ENCODE measurements at places on chromosomes 2 and 18.

- DNase-seq, result no peak
Observed at GRCh38 chr2:241017228-241017940, 19.0 kb downstream of the SNED1 start.

DNA sequence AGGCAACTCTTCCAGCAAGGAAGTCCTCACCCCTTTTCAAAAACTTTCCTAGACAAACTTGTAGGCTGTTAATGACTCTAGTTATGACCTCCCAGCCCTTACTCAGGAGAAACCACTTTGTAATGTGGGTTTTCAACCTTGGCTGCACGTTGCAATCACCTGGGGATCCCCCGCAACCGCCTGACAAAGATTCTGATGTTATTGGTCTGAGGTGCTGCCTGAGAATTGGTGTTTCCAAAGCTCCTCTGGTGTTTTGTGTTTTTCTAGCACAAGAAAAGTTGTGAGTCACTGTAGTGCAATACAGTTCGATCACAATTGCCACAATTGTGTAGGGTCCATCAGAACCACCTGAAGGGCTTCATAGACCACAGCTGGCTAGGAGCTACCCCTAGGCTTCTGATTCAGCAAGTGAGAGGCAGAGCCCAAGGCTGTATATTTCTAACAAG, 121.6 kb downstream of the SP100 start:
- no peak for DNase-seq

DNA sequence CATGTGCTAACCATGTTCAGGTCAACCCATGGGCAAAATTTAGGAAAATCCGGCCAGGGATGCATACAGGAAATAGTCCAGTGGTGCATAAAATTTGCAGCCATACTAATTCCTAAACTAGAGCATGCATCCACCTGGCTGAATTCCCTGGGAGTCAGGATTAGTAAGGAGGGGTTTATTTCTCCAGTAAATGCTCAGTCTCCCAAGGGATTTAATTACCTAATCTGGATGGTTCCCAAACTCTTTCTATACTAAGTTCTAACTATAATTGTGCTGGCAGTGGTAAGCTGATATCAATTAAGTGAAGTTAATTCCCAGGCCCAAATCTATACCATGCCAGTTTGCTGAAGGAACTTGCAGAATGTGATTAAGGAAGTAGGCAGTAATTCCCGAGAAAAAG, 26.2 kb upstream of the EVA1A start:
- no peak for DNase-seq

DNA sequence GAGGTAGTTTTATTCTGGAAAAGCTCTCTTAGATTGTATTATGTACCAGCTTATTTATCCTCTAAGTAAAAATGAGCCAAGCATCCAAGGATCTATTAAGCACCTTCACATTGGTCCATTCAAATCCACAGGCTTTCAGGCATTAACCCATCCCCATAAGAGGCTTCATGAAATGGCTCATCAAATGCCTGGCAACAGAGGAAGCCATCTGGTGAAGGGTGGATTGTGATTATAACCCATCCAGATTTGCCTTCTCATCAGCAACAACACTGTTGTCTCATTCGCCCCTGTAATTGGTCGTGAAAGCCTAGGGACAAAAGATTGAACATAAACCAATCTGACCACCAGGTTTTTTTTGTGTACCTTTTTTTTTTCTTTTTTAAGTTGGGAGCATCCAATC, 134.3 kb upstream of the TACR1 start:
- no peak for DNase-seq

DNA sequence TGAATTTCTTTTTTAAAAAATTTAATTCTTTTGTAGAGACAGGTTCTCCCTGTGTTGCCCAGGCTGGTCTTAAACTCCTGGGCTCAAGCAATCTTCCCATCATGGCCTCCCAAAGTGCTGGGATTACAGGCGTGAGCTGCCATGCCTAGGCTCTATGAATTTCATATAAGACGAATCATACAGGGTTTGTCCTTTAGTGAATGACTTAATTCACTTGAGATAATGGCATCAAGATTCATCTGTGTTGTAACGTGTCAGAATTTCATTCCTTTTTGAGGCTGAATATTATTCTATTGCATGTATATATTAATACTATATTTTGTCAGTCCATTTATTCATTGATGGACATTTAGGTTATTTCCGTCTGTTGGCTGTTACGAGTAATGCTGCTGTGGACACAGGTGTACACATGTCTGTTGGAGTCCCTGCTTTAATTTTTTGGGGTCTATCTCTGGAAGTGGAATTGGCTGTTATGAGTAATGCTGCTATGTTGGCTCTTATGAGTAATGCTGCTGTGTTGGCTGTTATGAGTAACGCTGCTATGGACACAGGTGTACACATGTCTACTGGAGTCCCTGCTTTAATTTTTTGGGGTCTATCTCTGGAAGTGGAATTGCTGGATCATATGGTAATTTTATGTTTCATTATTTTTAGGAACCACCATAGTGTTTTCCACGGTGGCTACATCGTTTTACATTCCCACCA, 210.6 kb downstream of the CAMKMT start:
- DNase-seq, result no peak

DNA sequence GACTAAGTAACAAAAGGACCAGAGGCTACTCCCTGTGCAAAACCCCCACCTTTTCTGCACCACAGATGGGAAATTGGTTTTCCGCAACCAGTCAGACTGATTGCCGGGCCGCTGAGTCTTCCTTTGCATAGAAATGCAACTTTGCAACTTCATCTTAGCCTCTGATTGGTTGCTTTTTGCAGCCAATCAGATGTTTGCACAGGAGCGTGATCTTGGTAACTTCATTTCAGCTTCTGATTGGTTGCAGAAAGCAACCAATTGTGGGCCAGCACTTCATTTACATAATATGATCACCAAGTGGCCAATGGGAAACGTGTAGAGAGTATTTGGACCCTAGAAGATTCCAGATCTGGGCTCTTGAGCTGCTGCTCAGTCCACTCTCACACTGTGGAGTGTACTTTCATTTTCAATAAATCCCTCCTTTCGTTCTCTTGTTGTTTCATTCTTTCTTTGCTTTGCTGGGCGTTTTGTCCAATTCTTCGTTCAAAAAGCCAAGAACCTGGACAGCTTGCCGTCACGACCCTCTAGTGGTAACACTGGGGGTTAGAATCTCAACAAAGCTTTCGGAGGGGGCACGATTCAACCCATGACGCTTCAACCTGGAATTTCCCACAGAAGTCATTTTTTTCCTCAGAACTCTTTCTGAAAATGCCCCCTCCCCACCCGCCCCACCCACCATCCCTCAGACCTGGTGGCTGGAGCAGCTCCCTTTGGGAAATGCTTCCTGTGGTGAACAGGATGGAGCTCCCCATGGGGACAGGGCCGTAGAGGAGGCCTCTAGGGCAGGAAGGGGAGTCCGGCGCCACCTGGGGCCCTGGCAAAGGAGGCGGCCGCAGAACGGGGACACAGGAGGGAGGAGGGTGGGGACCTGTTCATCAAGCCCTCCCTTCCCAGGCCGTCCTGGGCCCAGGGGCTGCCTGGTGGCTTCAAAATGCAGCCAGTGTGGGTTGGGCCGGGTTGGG, 31.8 kb upstream of the KCNF1 start:
- DNase-seq, result no peak

DNA sequence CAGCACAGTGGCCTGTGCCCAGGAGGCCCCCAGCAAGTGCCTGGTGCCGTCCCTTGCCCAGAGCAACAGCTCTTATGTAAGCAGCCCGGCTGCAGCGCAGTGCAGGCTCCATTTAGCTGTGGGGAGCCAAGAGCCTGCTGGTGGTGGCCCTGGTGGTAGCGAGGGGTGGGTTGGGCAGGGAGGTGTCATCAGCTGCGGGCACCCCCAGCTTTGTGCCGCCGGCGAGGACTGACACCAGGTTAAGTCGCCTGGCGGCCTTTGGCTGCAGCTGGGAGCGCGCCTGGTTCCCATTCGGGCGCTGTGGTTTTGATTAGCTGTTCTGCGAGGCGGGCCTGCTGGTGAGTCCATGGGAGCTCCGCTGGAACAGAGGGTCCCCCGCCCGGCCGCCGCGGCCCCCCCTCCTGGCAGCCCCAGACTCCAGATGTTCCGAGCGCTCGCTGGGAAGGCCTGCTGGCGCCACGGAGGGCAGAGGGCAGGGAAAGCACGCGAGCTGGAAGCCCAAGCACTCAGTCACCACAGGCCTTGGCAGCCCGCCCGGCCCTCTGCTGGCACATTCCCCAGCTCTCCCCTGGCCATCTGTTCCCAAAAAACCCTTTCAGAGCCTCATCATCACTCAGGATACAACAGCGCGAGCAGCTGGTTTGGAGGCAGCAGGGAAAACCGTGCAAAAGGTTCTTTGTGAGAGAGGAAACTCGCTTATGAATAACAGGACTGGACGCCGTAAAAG, 18.4 kb downstream of the ATOH8 start:
- peak; percentile 99 for DNase-seq

DNA sequence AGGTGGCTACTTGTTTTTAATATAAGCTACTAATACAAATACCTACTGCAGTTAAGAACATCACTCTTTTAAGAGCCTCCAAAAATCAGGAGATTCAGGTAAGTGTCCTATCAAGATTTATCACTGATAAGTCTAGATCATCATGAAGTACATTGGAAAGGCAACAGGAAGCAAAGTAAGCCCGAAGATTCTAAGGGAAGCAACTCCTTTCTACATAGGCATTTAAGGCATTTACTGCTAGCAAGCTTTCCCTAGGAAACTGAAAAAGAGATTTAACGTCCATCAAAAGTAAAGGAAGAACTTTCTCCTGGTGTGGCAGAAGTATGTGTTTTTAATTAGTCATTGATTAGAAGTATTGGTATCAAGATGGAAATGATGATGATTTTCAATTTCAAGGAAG, 3.7 kb downstream of the STK17B start:
- no peak for DNase-seq

GRCh38 chr2:214547931-214548330, 137.1 kb downstream of the VWC2L start:
- no peak for DNase-seq

DNA sequence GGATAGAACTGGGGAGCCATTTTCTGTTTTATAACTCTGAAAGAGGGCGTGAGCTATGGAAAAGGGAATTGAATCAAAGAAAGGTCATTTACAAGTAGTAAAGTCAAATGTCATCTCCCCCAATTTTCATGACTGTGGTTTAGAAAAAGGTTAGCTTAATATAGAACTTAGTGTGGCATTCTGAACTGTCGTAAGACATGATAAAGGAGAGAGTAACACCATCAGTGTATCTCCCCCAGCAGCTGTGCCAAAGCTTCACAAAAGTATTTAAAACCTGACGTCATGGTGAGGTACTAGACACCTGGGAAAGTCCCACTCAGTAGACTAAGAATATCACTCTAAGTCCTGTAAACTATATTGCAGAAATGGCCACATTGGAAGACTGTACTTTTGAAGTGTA, 5.8 kb upstream of the IKZF2 start:
- no peak for DNase-seq

GRCh38 chr2:39715095-39715494, 49.4 kb downstream of the TMEM178A start:
- DNase-seq, result no peak

GRCh38 chr18:49843778-49844625, 30.7 kb upstream of the ACAA2 start:
- DNase-seq, result no peak

- DNase-seq, result no peak
Observed at GRCh38 chr2:38634684-38635083, 31.2 kb upstream of the GALM start.

DNA sequence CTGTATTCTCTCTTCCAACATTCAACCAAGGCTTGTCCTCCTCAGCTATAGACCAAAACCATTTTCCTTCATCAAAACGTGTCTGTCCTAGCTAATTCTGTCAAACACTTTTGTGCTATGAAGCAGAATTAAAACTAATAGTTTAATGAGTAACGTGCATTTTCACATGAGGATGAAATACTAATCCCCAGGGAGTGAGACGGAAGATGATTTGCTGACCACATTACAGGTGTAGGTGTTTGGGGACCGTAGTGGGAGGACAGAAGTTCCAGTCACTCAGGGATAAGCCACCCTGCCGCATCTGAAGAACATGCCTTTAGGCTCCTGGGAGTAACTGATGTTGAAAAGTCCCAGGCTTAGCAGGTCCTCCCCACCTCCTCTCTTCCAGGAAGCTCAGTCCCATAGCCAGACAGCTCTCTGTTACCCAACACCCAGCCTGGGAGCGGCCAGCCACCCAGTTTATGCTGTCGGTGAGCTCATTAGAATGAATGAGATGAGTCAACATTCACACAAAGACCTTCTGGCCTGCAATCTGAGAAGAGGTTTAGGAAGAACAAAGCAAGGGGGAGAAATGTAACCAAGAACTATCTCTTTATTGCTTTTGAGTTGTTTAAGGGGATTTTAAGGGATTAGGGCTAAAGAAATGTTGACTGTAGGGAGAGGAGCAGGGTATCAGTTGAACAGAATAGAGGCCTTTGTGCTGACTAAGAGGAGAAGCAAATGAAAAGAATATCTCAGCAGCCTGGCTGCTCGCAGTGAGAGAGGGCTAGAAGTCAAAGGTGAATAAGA, 122.5 kb downstream of the FOXI3 start:
- DNase-seq, result no peak

GRCh38 chr2:128580988-128581848, 262.6 kb upstream of the HS6ST1 start:
- no peak for DNase-seq

DNA sequence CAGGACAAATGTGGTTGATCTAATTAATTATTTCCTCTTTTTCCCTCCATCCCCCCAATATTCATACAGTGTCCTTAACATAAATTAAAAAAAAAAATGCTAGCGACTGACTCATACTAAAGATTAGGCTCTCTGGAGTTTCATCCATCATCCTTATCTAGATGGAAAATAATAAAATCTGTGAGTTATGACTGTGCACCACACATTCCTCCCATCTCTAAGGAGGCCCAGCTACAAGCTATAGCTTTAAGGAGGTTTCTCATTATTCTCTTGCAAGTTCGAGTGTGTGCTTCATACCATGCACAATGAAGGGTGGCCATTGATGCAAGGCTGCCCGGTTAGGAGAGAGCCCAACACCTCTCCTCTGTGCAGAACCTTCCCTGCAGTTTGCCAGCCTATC, 77.3 kb downstream of the XDH start:
- DNase-seq, result no peak

- DNase-seq, result no peak
Observed at GRCh38 chr2:143559147-143559546, 429.9 kb downstream of the ARHGAP15 start.
